NCI-H82 (cell line): ENCODE measurements at places on chromosomes 7 and 10.

DNA sequence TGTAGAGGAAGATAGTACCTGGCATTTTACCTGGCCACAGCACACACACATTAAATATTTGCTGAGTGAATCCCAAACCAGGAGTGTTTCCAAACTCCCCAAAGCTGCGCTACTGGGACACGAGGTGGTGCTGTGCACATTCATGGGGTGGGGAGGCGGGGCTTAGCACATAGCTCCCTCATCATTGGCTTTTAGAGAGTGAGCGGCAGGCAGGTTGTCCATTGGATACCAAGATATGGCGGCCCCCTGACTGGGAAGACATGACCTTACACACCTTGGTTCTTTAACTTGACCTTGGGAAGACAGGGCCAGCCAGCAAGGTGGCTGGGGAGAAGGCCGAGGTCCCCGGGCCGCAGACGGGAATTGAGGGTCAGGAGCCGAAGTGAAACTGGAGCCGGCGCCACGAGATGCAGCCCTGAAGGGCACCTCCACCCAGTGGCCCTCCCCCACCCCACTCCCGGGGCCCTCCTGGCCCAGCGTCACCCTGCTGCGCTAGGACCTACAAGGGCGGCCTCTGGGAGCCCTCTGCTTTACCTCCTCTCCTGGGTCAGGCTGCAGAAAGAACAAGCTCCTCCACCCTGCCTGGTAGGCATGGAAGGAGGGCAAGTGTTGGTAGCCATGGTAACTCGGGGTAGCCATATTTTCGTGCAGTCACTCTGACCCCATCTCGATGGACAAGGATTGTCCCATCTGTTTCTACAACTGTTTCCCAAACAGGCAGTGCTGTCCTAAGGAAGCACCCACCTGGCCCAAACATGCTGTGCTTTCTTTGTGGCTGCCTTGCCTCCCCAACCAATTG lies 24.0 kb downstream of the TMEM176A start:
- DNase-seq, result no peak

- no peak for DNase-seq
Measured at GRCh38 chr7:126203185-126203584, 1049.6 kb downstream of the GRM8 start.

DNA sequence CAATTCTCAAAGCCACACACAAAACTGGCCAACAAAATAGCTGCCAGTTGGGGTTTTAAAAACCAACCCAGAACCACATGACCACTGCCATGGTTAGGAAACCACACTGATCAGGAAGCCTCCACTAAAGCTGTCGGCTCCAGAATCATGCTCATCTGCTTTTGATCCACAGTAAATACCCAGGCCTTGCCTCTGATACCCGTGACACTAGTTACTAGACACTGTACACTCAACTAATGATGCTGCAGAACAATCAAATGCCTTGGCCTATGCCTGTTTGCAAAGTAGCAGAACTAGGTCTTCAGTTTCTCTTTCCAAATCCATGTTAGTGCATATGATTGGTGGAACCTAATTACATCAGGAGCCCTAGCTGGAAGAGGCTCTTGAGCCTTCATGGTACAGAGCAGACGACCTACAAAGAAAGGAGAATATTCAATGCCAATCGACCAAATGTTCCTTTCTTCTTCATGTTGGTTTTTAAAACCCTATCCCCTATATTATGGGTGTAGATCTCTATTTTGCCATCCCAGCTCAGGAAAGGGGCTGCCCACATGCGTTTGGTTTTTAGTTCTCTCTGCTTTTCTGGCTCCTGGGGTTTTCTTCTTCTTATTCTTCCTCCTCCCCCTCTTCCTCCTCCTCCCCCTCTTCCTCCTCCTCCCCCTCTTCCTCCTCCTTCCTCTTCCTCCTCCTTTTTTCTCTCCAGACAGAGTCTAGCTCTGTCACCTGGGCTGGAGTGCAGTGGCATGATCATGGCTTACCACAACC lies 76.6 kb downstream of the CNNM2 start:
- DNase-seq, result no peak

- DNase-seq, result no peak
Measured at GRCh38 chr10:21926949-21927348, 76.6 kb downstream of the DNAJC1 start.

GRCh38 chr7:83271212-83272099 lies 108.8 kb upstream of the PCLO start:
- peak; percentile 74 for DNase-seq

DNA sequence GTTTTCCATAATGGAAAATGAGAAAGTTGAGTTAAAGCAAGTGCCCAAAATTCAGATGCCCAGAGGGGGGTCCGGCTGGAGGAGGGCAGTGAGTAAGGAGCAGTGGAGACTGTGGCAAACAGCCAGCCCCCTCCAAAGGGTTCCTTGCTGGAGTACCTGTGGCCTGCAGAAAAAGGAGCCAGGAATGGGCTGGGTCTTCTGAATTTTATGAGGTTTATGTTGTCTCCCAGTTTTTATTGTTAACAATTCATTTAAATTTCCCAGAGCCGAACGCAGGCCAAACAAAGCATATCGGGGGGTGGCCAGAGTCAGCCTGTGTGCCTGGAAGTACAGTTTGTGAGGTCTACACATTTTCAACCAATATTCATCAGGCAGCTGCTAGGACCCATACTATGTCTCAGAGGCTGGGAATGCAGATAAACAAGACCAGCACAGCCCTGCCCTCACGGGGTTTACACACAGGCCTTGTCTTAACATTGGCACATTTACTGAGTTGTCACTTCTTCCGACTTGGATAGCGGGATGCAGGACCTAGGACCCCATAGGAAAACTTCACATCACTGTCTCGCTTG lies 12.9 kb upstream of the CSGALNACT2 start:
- no peak for DNase-seq

DNA sequence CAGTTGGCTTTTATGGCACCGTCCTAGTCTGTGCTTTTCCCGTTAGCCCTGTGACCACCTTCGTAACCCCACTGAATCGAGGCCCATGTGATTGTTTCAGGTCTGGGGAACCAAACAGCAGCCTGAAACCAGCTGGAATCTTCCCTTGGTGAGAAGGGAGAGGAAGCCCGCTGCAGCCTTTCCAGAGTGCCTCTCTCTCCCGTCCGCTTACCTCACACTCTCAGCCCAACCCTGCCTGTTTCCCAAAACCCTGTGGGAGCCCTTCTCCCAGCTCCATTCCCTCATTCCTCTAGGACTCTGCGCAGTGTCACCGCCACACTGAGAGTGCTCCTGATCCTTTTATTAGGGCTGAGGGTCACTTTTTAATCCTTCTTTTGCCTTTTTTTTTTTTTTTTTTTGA lies 139.6 kb downstream of the WDR37 start:
- DNase-seq, result no peak

DNA sequence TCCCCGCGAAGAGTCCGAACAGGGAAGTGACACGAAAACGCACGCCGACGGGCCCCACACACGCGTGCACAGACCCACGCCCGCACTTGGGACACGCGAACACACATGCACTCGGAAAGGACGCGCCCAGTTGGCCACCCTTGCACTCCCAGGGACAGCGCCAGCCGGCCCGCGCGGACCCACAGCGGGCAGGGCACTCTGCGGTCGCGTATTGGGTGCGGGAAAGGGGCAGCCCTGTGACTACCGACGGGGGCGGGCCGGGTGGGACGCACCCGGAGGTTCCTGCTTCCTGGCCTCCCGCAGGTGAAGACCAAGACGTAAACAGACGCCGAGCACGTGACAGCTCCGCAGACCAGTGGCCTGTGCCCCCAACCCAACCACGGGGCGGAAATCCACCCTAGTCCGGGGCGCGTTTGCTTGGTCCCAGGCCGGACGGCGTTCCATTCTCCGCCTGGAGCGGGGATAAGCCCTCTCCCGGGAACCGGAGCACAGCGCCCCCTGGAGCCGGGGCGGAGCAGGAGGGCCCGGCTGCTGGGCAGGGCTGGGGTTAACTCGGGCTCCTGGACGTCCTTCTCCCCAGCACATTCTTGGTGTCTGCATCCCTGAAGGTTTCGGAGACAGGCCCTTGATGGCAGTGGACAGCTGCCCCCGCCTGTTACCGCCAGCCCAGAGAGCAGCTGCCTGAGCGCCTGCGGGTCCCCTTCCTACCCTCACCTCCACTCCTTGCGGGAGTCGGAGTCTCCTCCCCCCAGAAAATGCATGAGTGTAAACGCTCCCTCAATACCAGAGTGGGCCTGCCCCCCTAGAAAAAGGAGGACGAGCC lies 2.0 kb upstream of the LZTS2 start:
- peak; percentile 84 for DNase-seq

GRCh38 chr10:3034616-3035015 lies 32.7 kb upstream of the PFKP start:
- DNase-seq, result no peak

DNA sequence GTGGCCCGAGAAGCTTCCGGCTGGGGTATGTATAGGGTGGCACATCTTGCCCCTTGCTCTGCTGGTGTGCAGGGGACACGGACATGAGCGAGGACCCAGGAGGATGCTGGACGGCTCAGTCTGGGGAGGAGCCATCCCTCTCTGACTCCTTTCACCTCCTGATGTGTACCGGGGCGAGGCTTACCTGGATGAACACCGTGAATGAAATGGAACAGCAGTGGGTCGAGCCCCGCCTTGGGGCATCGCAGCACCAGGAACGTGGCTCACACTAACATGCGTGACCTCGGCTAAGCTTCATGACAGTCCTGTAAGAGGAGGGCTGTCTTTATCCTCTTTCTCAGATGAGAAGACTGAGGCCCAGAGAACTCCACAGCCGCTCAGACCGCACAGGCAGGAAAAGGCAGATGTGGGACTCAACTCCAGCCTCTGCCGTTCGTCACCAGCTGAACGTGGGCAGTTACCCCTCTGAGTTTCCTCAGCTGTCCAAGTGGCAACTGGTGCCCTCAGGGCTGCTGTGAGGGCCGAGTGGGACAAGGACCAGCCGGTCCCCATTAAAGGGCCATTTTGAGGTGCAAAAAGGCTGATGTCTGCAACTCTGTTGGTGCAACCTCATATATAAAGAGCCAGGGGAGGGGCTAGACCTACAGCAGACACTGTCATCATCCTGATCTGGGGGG lies 54.5 kb downstream of the INSIG1 start:
- no peak for DNase-seq

DNA sequence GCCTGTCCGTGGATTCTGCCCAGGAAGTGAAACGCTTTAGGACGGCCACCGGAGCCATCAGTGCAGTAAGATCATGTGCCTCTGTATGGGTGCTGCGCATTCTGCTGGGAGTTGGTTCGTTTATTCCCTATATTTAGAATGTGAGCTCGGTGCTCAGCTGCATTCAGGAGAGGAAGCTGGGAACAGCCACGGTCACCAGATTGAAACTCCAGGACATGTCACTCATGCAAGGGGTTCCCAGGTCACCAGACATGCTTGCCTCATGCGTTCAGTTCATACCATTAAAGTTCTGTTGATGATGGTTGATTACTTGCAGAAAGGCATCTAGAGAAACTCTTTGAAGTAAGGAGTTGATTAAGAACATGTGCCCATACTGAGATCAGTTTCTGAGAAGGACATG lies 78.1 kb downstream of the TRRAP start:
- no peak for DNase-seq

DNA sequence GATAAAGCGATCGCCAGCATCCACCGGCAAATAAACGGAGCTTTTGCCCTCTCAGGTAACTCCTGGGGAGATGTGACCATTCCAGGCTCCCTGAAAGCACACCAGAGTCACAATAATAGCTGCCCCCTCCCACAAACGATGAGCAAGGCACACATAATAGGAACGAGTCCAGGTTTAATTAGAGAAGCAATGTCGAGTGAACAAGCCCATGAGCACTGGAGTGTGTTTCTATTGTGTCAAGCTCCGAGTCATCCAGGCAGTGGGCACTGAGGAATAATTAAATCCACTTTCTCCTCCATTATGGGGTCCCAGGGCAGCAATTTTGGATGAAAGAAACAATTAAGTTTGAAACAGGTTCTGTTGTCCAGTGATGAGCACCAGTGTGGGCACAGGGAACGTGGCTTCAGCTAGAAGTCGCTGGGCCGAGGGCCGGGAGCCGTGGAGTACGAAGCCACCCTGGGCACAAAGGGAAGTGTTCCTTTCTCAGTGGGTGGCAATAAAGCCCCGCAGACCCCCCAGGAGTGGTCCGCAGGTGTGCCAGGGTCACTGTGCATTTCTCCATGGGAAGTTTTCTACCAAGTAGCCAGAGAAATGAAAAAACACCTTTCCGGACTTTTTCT lies 12.0 kb downstream of the PNLIPRP2 start:
- no peak for DNase-seq
